AG09319 (cell line): ENCODE measurements at places on chromosomes 4 and X.

DNA sequence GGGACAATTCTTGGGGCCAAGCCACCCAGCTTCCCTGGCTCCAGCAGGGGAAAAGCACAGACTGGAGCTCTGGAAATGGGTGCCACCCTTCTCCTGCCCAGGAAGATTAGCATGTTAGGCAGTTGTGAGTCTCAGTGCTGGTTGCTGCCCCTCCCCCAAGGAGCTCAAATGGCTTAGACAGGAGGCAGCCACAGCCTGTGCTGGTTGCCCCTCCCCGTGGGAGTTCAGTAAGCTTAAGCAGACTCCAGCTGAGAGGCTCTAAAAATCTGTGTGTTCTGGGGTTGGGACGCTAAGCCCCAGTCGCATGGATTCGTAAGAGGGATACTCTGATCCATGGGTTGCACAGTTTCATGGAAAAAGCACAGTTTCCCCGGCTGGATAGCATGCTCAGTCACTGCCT is 92.7 kb upstream of the NDST3 start:
- no peak for DNase-seq

DNA sequence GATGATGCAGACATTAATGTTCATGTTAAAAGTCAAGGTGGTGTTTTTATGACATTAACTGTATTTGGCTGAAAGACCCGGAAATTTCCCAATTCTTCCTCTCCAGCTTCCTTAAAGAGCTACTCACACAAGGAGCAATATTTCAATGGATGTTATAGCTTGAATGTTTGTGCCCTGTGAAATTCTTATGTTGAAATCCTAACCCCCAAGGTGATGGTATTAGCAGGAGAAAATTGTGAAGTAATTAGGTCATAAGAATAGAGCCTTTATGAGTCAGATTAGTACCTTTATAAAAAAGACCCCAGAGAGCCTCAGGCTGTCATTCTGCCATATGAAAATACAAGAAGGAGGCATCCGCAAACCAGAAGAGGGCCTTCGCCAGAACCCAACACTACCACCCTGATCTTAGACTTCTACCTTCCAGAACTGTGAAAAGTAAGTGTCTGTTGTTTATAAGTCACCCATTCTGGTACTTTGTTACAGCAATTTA is 3.6 kb downstream of the TLR1 start:
- no peak for DNase-seq

GRCh38 chr4:8760561-8760960 is 111.1 kb downstream of the HMX1 start:
- DNase-seq = no peak

DNA sequence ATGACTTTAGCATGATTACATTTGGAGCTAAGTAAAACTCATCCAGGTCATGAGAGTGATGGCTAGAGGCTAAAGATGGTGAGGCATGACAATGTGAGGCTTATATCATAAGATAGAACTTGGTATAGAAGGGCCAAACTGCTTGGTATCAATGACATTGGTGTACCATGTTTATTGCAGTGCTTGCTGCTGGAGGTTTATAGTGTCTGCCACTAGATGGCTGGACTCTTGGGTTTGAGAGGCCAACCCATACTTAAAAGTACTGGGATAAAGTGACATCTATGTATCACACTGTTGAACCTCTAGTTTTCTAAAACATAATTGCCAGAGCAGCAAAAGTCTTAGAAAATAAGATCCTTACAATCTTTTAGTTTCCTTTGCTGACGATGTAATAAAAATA is 83.0 kb upstream of the TACR3 start:
- DNase-seq = no peak

GRCh38 chr4:53598901-53599300 is 7.6 kb upstream of the LNX1 start:
- DNase-seq = no peak

DNA sequence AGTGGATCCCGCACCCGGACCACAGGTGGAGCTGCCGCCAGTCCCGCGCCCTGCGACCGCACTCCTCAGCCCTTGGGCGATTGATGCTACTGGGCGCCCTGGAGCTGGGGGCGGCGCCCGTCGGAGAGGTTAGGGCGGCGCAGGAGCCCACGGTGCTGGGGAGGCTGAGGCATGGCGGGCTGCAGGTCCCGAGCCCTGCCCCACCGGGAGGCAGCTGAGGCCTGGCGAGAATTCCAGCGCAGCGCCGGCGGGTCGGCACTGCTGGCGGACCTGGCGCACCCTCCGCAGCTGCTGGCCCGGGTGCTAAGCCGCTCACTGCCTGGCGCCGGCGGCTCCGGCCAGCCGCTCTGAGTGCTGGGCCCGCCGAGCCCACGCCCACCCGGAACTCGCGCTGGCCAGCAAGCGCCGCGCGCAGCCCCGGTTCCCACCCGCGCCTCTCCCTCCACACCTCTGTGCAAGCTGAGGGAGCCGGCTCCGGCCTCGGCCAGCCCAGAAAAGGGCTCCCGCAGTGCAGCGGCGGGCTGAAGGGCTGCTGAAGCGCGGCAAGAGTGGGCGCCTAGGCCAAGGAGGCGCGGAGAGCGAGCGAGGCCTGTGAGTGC is 1256.5 kb downstream of the STIM2 start:
- DNase-seq = no peak

DNA sequence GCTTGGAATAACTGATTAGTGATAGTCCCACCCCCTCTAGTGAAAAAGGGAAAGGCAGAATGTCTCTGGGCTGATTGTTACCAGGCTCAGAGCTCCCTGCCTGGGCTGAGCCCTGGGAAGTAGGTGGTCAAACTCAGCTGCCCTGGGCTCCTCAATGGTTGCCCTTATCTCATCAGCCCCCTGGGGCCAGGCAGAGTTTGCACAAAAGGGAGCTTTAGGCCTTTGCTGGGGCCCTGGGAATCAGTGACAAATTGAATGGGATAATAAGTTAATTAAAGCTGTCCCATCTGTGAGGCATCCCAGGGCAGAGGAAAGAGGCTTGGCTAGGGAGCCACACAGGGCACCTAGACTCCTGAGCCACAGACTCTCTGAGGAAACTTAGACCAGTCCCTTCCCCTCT is 89.0 kb downstream of the EFNB1 start:
- DNase-seq = no peak

GRCh38 chr4:95204873-95205272 is 343.9 kb downstream of the UNC5C start:
- no peak for DNase-seq

DNA sequence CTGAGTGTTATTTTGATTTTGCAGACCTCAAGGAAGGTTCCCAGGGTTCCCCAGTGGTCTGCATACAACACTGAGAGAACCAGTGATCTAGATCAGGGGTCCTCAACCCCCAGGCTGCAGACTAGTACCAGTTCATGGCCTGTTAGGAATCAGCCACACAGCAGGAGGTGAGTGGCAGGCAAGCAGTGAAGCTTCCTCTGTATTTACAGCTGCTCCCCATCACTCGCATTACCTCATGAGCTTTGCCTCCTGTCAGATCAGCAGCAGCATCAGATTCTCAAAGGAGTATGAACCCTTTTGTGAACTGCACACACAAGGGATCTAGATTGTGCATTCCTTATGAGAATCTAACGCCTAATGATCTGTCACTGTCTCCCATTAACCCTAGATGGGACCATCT is 28.5 kb downstream of the EDNRA start:
- DNase-seq = no peak

DNA sequence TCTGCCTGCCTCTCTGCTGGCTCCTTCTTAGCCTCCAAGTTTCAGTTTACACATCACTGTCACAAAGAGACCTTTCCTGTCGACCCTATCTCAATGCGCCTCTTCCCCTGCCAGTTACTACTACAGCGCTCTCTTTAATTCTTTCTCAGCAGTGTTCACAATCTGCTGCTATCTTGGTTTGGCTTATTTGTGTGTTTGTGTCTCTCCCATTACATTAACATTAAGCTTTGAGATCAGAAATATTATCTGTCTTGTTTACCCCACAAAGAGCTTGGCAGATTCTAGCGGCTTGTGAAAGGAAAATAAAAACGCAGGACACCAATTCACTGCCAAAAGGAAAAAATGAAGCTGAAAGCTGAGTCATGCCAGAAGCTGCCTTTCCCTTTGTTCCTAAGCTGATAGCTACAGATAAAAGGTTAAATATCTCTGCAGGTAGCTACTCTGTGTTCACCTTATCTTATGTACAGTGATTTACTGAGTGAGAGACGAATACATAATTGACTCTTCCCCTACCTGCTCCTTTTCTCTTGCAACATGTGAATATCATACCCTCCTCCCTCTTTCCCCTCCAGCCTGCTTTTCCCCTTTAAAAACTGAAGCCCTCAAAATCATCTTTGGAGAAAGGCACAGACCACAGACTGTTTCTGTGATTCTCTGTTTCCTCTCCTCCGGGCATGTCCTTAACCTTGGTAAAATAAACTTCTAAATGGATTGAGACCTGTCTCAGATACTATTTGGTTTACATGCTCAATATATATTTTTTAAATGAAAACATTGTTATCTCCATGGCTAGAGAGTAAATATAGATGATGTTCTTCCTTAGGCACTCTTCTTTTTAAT is 19.3 kb upstream of the SLC9A7 start:
- no peak for DNase-seq

- no peak for DNase-seq
Observed at GRCh38 chr4:20829617-20830357, 129.5 kb downstream of the PACRGL start.

DNA sequence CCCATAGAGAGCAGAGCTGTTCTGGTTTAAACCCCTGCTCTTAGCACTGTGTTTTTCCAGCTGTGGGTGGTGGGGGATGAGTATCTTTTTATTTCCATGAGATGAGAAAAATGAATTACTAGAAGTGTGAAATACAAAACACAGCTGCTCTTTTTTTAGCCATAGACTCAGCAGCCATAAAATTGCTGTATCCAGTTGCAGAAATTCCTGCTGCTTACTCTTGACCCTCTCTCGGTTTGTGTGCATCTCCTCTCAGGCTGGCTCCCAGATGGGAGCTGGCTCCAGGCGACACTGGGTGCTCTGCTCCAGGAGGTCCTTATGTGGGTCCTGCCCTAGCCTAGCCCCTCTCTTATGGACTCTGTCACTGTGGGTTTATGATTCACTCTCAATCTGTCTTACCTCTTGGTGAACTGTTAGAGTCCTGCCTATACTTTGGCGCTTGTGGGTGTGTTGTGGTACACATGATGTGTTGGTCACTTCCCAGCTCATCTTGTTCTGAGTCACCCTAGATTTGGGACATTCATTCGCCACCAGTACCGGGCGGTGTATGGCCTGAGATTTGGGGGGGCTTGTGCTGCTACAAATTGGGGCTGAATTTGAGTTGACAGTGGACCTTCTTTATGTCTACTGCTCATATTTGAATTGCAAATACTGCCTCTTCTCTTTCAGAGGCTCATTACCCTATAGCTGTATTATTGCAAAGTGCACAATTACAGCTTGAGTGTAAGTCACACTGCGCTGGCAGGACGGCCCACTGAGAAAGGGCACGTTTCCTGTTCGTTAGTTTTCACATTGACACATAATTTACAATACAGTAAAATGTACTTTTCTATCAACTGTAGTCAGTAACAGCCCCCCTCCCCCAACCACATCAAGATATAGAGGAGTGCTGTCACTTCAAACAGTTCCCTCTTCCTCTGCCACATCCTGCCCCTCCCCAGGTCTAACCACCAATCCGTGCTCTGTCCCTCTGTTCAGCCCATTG is 46.9 kb upstream of the MSANTD1 start:
- DNase-seq = no peak
